GOT3 (cell line): ENCODE measurements at places on chromosomes 3 and 15.

GRCh38 chr3:111412656-111413055 is 129.3 kb upstream of the CD96 start:
- no peak for DNase-seq

DNA sequence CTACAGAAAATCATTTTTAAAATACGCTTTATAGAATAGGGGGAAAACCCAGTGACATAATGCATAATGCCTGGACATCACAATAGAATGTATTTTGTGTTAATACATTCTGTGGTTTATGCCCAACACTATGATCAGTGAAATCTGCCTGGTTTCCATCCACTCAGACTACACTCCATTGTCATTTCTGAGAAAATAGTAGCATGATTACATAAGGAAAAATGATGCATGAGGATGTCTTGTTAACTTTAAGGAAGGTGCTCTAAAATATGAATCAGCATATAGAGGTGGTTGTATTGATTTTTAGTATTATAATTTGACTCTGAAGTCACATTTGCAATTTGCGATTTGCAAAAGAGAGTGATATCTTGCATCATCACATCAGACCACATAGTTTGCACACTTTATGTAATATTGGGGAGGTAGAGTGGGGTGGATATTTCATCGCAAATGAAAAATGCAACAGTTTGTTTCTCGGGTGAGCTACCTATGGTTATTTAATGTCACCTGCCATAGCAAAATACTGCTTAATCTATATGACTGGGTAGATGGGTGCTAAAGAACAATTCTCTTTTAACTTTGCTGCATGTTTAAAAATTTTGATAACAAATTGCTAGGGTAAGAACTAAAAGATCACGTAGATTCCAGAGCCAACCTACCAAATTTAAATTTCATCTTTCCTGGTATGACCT is 403.9 kb downstream of the IL5RA start:
- DNase-seq, result no peak

- no peak for DNase-seq
These were observed 30.6 kb upstream of the ADAMTS7 start for GRCh38 chr15:78841891-78842290.

GRCh38 chr3:126807795-126808194 is 103.8 kb downstream of the CHCHD6 start:
- DNase-seq, result no peak

GRCh38 chr3:71621825-71622537 is 38.5 kb upstream of the FOXP1 start:
- no peak for DNase-seq

DNA sequence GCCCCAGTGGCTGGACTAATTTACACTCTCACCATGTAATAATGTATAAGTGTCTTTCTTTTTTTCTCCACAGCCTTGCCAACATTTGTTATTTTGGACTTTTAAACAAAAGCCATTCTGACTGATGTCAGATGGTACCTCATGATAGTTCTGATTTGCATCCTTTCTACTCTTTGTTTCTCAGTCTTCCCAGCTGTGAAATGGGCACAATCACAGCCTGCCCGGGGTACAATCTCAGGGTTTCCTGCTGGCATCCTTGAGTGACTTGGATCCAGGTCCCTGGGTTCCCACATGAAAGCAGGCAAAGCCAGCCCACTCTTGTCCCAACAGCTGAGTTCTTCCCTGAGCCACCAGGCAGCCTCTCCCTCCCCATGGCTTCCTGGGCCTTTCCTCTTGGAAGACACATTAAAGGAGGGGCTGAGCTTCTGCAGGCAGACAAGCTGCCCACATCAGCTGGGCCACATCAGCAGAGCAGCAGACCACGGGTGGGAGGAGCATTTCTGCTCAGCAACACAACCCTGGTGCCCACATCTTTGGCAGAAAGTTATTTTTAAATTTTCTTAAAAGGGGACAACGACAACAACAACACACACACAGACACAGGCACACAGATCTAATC is 82.0 kb downstream of the MYLK start:
- DNase-seq, result no peak

- DNase-seq, result no peak
These were observed 1260.4 kb downstream of the ROBO1 start for GRCh38 chr3:78507196-78507984.

DNA sequence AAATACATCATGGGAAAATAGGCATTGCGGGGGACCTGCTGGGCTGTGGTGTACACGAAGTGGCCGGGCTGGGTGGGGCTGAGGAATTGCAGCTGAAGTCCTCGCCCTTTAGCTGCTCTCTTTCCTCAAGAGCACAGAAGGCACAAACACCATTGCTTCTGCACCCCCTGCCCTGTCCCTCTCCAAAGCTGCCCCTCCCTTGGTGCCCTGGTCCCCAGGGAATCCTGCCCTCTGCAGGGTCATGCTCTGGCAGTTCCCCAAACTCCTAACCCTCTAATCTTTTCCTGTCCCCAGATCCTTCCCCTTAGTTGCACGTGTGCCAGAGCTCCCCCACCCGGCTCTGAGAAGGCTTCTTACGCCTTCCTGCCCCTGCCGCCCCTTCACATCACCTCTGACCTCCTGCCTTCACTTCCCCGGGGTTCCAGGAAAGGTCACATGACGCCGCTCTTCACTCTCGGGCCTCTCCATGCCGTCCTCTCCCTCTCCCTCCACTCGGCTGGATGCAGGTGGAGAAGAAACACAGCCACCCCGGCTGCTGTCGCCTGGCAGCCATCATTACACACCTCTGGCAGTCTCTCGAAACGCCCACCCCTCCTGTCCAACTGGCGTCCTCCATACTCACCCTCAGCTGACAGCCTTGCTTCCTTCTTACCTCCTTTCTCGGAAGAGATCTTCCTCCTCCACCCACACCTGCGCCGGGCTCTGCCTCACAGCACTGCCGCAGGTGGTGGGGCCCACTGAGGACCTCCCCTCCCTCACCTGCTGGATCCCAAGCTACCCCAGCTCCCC is 6.9 kb upstream of the PCSK6 start:
- DNase-seq, result no peak

DNA sequence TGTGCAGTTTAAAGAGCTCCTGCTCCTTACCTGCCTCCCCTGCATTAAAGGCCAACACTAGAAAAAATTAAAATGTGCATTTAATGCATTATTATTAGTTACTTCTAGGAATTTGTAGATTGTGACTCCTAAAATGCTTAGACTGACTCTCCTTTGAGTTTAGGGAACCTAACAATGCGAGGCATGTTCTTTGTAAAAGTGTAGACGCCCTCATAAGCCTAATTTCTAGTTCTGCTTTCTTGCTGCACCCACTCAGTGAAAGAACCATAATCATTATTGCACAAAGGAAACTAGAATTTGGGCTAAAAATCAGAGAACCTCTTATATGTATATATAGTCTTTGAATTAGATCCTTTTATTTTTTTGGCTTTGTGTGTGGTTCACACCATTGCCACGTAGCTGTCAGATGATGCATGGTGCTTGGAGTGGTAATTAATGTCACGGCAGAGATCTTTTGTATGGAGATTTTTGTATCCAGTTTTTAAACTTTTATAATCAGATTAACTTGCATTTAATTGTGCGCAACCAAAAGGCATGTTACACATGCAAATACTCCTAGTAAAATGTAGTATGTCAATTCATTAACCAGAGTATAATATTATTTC is 710 bp downstream of the ABHD10 start:
- no peak for DNase-seq

GRCh38 chr15:67809441-67809840 is 15.9 kb upstream of the SKOR1 start:
- DNase-seq, result no peak

GRCh38 chr3:149506965-149507364 is 32.5 kb downstream of the TM4SF4 start:
- DNase-seq, result no peak

- DNase-seq, result no peak
These were observed 144.2 kb upstream of the SOX2 start for GRCh38 chr3:181567311-181568075.

DNA sequence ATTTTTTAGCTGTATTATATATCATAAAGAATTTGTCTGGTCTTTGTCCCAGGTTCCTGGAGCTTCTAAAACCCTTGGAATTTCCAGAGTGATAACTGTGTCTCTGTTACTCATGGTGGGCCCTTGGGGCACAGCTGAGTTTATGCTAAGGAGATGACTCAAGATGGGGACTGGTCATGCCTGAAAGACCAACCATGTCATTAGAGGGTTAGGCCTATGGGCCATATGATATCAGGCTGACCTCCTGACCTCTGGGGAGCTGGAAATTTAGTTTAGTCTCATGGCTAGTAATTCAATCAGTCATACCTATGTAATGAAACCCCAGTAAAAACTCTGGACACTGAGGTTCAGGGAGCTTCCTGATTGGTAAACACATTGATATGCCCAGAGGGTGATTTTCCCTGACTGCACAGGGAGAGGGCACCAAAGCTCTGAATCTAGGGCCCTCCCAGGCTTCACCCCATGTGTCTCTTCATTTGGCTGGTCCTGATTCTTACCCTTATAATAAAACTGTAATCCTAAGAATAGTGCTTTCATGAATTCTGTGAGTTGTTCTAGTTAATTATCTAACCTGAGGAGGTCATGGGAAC is 69.6 kb downstream of the EEFSEC start:
- DNase-seq, result no peak

DNA sequence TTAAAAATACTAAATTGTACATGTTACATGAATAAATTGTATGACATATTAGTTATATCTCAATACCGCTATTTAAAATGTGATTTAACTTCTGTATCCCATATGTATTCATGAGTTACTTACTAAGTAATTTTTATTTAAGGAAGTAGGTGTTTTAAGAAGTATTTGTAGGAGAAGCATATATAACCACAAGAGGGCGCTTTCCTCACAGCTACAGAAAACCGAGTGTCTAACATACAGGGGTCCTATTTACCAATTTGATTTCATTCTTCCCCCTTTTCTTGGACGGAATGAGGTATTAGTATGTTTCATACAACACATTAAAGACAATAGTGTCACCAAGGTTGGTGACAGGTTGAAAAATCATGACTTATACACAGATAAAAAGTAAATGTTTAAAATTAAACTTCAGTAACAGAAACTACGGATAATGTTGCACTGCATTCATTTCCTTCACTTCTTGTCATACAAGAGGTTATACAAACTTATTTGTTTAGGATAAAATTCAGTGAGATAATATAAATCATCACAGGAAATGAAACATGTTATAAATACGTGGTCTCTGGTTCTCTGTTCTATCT is 253.6 kb downstream of the MAGI1 start:
- no peak for DNase-seq

GRCh38 chr3:71659864-71660591 is 65.2 kb downstream of the EIF4E3 start:
- DNase-seq, result no peak

DNA sequence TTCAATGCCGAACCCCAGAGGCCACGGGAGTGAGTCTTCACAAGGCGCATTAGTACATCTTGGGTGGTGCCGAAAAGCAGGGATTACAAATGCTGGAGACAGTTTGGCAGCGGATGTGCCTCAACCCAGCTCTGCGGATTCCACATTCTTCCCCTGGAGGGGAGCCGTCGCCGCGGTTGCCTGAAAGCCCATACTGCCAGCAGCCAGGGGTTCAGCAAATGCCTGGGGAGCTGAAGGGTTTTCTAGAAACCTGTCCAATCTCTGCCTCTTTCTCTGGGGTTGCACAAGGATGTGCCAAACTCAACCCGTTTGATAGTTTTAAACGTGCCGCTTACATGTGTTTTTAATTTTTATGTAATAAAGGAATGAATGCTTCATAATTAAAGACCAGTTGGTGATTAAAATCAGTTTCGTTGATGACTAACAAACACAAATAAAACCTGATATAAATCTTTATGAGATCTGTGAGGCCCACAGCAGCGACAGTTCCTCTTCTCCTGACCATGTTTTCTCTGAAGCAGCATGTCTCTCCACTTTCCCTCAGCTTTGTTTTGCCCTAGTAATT is 74.6 kb upstream of the LEKR1 start:
- peak; percentile 41 for DNase-seq

DNA sequence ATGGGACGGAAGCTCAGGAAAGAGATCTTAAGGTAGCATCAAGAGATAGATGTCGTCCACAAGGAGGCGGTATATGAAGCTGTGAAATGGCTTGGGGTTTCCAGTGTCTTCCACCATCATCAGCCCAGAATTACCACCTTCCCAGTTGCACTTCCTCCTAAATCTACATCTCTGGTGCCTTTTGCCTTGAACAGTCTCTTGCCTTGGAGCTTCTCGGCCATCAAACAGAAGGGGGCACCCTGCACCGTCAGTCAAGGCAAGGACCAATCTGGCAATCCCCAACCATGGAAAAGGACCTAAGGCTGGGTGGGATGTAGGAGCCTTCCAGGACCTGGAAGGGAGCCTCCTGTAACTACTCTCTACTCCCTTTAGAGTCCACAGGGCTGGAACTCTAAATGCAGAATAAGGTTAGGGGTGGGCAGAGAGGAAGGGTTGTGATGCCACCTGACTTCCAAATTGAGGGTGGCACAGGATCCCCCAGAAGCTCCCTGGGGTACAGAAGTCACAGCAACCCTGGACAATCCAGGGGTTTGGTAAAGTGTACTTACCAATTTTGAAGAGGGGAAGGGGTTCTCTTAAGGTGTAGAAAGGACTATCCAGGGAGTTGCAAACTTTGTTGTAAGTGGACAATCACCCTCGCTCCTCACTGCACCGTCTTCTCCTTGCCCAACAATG is 1.0 kb upstream of the RYR3 start:
- DNase-seq, result no peak

GRCh38 chr3:171165983-171166382 is 139.5 kb upstream of the SLC2A2 start:
- no peak for DNase-seq

GRCh38 chr15:50257924-50258323 is 7.6 kb downstream of the HDC start:
- DNase-seq, result no peak

- no peak for DNase-seq
These were observed 1345.0 kb downstream of the NSUN3 start for GRCh38 chr3:95407709-95408463.

GRCh38 chr15:95684693-95685115 is 645.8 kb upstream of the NR2F2 start:
- no peak for DNase-seq

- no peak for DNase-seq
These were observed 18.2 kb upstream of the COL8A1 start for GRCh38 chr3:99620077-99620767.

GRCh38 chr3:38985981-38986380 is 65.8 kb downstream of the SCN11A start:
- DNase-seq, result no peak

DNA sequence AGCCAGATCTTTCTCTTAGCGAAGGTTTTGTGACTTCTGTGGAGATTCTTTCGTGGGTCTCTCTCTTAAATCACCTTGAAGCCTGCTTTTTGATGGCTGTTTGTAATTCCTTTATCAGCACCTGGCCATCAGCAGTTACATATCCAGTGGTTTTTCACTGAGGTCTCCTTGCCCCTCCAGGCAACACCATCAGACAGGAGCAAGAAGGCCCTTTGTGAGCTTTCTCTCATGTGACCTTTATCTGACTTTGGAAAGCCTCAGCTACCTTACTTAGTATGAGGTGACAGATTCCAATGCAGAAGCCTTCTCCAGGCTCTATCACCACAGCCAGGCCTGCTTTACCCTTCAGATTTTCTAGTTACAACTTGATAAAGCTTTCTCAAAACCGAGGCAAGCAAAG is 30.0 kb upstream of the P3H2 start:
- no peak for DNase-seq

GRCh38 chr3:116929505-116930222 is 220.1 kb downstream of the TUSC7 start:
- no peak for DNase-seq
